Mesothelial cell of epicardium (in vitro differentiated cells): ENCODE measurements at places on chromosomes 6 and 20. TPM values are rescaled to one million over a fixed set of nuclear protein-coding genes. Genes with fewer than 3 reads are reported as not detected.

The MEI4 gene
- 1.2 to 1.5 TPM (median 1.3 TPM) in 3 replicates for total RNA-seq

The CCDC28A gene
- 12.7 to 15.0 TPM (median 13.3 TPM) in 3 replicates for total RNA-seq

The PACSIN1 gene
- total RNA-seq = 3.3 to 4.5 TPM (median 3.6 TPM) in 3 replicates

The AURKA gene
- 13.2 to 14.7 TPM (median 14.4 TPM) in 3 replicates for total RNA-seq

The COL12A1 gene
- total RNA-seq = 10.5 to 12.5 TPM (median 11.3 TPM) in 3 replicates

The COL19A1 gene
- 0.18 to 0.43 TPM (median 0.25 TPM) in 3 replicates for total RNA-seq

The CLVS2 gene
- 0.11 to 0.27 TPM (median 0.24 TPM) in 3 replicates for total RNA-seq

The FERMT1 gene
- 21.9 to 24.7 TPM (median 22.4 TPM) in 3 replicates for total RNA-seq

The SIRPA gene
- total RNA-seq = 6.1 to 6.8 TPM (median 6.4 TPM) in 3 replicates

GRCh38 chr6:34457382-34457741 is 8.5 kb upstream of the PACSIN1 start:
- no peaks in the 10 kb centered on the region for H3K27me3 ChIP-seq
- no peak overlapping the region for H3K27ac ChIP-seq
- DNase-seq = no peak
- H3K4me1 ChIP-seq = peaks cover 2% of the 10 kb centered on the region

DNA sequence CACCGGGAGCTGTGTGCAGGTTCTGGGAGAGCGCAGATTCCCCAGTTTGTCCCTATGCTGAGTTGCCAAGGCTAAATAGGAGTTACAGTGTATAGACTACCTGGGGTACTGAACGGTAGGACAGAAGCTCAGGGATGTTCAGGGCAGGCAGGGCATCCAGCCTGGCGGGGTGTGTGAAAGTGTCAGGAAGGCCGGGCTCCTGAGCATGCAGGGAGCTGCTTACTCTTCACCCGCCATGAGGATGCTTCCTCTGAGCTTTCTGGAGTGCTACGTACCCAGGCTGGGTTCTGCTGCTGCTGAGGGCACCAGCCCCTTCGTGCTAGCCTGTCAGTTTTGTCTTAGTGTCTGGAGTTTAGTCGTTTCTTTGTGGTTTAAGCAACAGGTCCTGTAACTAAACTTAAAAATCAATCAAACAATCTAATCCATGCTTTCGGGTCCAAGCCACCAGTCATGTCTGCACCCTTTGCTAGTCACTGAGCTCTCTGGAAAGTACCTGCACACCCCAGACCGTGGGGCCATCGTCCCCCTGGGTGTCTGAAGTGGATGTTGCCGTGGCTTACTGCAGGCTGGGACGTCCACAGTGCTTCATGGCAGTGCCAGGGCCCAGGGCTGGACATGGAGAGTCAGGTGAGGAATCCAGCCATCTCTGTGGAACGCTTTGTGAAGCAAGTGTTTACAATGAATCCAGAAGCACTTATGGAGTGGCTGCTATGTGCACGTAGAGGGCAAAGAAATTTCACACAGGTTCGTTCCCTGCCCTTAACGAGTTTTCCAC is 220.3 kb upstream of the SNX9 start:
- H3K36me3 ChIP-seq = no peaks in the 10 kb centered on the region
- H3K27me3 ChIP-seq = no peaks in the 10 kb centered on the region
- peaks cover 12% of the 10 kb centered on the region for H3K4me1 ChIP-seq
- DNase-seq = no peak

GRCh38 chr20:63409834-63410435 is 48.8 kb upstream of the CHRNA4 start:
- no peaks in the 10 kb centered on the region for H3K36me3 ChIP-seq
- H3K27ac ChIP-seq = no peak overlapping the region
- no peaks in the 10 kb centered on the region for H3K4me1 ChIP-seq
- peaks cover 2% of the 10 kb centered on the region for H3K27me3 ChIP-seq
- no peak for DNase-seq

GRCh38 chr6:161644521-161644920 is 370.7 kb upstream of the AGPAT4 start:
- H3K4me3 ChIP-seq = no peak overlapping the region
- H3K27me3 ChIP-seq = peaks cover 5% of the 10 kb centered on the region
- no peak for DNase-seq
- no peaks in the 10 kb centered on the region for H3K36me3 ChIP-seq

DNA sequence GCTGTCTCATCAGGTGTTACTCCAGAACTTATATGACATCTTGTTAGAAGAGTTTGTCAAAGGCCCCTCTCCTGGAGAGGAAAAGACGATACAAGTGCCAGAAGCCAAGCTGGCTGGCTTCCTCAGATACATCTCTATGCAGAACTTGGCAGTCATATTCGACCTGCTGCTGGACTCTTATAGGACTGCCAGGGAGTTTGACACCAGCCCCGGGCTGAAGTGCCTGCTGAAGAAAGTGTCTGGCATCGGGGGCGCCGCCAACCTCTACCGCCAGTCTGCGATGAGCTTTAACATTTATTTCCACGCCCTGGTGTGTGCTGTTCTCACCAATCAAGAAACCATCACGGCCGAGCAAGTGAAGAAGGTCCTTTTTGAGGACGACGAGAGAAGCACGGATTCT is 43.7 kb upstream of the SMIM28 start:
- peaks cover 13% of the 10 kb centered on the region for H3K36me3 ChIP-seq
- H3K27me3 ChIP-seq = no peaks in the 10 kb centered on the region
- no peak for DNase-seq
- H3K4me1 ChIP-seq = peaks cover 2% of the 10 kb centered on the region
- no peak overlapping the region for H3K27ac ChIP-seq

- H3K27me3 ChIP-seq = no peaks in the 10 kb centered on the region
- H3K27ac ChIP-seq = no peak overlapping the region
- peaks cover 15% of the 10 kb centered on the region for H3K4me1 ChIP-seq
- peaks cover 18% of the 10 kb centered on the region for H3K36me3 ChIP-seq
- no peak overlapping the region for H3K4me3 ChIP-seq
Measured at GRCh38 chr6:47235421-47235820, 74.3 kb downstream of the TNFRSF21 start.

DNA sequence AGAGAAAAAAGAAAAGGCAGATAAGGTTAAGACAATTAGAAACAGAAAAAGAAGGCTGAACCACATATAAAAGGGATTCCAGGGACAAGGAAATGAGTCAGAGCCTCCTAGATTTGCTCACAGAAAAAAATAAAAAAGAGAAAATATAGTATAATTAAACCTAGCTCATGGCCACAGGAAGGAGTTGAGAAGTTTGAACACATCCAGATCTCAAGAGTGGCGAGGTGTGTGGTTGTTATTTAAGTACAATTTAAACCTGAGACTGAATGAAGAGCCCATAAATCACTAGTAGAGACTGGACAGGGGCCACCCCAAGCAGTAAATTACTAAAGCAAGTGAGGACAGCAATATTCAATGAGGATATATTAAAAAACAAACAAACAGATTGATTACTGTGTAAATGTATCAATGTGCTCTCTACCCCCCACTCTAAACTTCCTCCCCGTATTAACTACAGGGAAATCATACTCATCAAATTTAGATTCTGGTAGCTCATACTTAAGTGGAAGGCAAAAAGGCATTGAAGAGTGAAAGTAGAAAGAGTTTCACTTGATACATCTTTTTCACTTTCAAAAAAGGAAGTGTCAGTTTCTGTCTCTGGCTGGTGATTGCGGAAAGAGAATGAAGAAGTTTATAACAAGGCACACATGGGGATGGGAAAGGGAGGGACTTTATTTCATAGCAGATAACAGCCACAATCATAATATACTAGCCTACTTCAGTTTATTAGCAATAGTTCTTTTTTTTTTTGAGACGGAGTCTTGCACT is 49.3 kb upstream of the SCAF8 start:
- H3K4me1 ChIP-seq = peaks cover 9% of the 10 kb centered on the region
- no peaks in the 10 kb centered on the region for H3K27me3 ChIP-seq
- no peak overlapping the region for H3K4me3 ChIP-seq
- H3K27ac ChIP-seq = peak overlapping the region; percentile 36

DNA sequence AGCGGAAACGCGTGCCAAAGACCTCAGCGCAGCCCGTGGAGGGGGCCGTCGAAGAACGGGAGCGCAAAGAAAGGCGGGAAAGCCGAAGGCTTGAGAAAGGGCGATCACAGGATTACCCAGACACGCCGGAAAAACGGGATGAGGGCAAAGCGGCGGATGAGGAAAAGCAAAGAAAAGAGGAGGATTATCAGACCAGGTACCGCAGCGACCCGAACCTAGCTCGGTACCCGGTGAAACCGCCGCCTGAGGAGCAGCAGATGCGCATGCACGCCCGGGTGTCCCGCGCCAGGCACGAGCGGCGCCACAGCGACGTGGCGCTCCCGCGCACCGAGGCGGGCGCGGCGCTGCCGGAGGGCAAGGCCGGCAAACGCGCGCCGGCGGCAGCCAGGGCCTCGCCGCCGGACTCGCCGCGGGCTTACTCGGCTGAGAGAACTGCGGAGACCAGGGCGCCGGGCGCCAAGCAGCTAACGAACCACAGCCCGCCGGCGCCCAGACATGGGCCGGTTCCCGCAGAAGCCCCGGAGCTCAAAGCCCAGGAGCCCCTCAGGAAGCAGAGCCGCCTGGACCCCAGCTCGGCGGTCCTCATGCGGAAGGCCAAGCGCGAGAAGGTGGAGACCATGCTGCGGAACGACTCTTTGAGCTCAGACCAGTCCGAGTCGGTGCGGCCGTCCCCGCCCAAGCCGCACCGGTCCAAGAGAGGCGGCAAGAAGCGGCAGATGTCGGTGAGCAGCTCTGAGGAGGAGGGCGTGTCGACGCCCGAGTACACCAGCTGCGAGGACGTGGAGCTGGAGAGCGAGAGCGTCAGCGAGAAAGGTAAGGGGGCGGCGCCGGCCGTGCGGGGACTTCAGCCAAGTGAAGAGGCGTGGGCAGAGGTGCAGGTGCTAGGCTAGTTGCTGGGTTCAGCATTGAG is 296.2 kb downstream of the RIMS1 start:
- H3K4me3 ChIP-seq = peak overlapping the region; percentile 87
- peaks cover 19% of the 10 kb centered on the region for H3K4me1 ChIP-seq
- peak overlapping the region; percentile 96 for H3K27ac ChIP-seq

DNA sequence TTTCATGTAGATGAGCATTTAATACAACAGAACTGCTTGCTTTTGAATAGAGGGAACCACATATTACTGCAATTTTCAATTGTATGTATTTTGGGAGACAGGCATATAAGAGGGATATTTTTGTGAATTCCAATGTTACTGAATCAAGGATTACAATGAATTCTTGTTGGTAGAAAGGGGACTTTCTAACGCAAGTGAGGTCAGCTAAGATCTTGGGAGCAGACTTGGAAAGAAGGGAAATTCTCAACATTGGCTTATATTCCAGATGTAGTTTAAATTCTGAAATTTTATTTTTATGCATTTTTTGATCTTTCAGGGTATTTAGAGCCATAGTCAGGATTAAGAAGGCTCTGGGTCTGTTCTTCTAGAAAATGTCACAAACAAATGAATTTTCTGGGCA is 43.3 kb upstream of the CTAGE9 start:
- H3K27ac ChIP-seq = no peak overlapping the region
- no peak for DNase-seq
- H3K4me1 ChIP-seq = no peaks in the 10 kb centered on the region
- peaks cover 2% of the 10 kb centered on the region for H3K27me3 ChIP-seq

GRCh38 chr6:111911428-111911827 is 38.2 kb upstream of the FYN start:
- no peaks in the 10 kb centered on the region for H3K36me3 ChIP-seq
- DNase-seq = no peak
- peaks cover 2% of the 10 kb centered on the region for H3K27me3 ChIP-seq

GRCh38 chr6:33853026-33853425 is 49.2 kb upstream of the MLN start:
- peaks cover 14% of the 10 kb centered on the region for H3K27me3 ChIP-seq
- no peak overlapping the region for H3K4me3 ChIP-seq
- DNase-seq = no peak
- peaks cover 12% of the 10 kb centered on the region for H3K4me1 ChIP-seq

DNA sequence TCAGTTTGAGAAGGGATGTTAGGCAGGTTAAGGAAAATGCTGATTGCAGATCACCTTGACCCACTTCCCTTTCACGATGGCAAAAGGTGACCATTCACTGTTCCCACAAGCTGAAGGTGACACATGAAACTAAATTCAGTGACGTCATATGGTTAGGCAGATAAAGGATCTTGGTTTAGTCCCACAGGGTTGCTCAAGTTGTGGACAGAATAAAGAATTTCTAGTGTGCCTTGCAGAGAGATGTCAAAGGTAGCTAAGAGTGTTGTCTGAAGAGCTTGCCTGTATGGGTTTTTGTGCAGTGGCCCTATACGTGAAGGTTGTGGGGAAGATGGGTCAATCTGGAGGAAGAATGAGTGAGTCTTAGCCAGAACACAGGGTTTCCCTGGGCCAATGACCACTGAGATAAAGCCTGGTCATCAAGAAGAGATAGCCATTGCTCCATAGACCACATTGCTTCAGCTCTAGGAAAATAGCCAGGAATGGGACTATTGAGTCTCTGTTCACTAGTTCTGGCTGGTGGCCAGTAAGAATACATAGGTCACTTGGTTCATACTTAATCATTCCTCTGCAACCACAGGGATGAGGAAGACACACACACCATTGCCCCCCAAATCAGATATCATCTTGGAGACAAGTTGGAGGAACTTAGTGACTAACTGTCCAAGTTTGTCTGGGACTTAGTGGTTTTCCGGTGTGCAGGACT is 148.5 kb upstream of the ATXN1 start:
- no peak for DNase-seq
- no peak overlapping the region for H3K27ac ChIP-seq
- H3K4me3 ChIP-seq = no peak overlapping the region
- no peaks in the 10 kb centered on the region for H3K4me1 ChIP-seq

GRCh38 chr6:145151624-145152023 is 583.7 kb downstream of the EPM2A start:
- no peak overlapping the region for H3K4me3 ChIP-seq
- no peaks in the 10 kb centered on the region for H3K27me3 ChIP-seq
- no peak overlapping the region for H3K27ac ChIP-seq
- peaks cover 3% of the 10 kb centered on the region for H3K4me1 ChIP-seq

GRCh38 chr20:39038047-39038446 is 75.9 kb downstream of the DHX35 start:
- no peaks in the 10 kb centered on the region for H3K4me1 ChIP-seq
- peaks cover 21% of the 10 kb centered on the region for H3K36me3 ChIP-seq
- no peak overlapping the region for H3K27ac ChIP-seq
- H3K27me3 ChIP-seq = no peaks in the 10 kb centered on the region

DNA sequence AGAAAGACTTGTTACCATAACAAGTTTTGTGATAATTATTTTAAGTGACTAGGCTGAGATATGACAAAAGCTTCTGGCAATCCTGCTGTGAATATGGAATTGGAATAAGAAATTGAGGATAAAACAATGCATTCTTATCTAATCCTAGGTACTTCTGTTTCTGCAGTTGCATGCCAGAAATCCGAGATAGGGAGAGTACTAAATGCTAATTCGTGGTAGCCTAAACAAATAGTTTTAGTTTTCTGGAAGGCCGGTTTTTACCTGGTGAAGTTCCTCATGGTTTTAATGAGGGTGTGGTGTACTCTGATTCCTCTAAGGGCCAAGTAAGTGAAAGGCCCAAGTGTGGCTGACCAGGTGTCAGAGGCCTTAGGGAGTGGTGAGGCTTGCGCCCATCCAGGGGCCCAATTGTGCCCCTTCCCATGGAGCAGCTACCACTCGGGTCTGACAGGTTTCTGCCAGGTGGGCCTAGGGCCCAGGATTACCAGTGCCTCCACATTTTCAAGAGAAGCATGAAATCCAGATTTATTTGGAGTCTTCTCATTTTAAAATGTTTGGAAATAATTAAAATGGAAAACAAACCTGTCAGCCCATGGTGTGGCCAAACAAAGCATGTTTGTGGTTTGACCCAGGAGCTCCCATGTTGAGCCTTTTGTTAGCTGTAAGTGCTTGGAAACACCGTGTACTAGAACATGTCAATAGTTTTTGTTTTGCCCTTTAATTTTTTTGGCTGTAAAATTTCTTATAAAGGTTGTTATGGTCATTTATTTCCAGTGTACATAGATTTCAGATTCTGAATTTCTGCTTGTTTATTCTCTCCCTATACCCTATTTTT is 6.6 kb downstream of the PLCB4 start:
- H3K27ac ChIP-seq = no peak overlapping the region
- no peaks in the 10 kb centered on the region for H3K36me3 ChIP-seq
- H3K4me1 ChIP-seq = peaks cover 20% of the 10 kb centered on the region
- no peak overlapping the region for H3K4me3 ChIP-seq
- no peaks in the 10 kb centered on the region for H3K27me3 ChIP-seq
